GM12878 (cell line): ENCODE measurements at places on chromosomes 3 and 15. TPM values are rescaled to one million over a fixed set of nuclear protein-coding genes. Genes with fewer than 3 reads are reported as not detected.

DNA sequence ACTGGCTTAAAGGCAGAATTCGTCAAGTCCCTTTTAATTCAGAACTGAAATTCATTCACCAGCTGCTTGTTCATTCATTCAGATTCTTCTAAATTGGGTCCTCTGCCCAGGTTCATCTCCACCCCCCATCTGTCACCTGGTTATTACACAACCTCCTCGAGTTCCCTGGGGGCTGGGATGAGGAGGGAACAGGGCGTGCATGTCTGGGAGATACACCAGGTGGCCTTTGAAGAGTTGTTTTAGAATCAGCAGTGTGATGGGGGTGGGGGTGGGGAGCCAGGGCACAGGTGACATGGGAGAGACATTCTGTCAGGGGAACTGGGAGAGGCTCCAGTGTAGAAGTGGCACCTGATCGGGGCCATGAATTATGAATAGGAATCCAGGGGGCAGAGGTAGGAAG is 8.2 kb downstream of the SNX33 start:
- DNase-seq = no peak

DNA sequence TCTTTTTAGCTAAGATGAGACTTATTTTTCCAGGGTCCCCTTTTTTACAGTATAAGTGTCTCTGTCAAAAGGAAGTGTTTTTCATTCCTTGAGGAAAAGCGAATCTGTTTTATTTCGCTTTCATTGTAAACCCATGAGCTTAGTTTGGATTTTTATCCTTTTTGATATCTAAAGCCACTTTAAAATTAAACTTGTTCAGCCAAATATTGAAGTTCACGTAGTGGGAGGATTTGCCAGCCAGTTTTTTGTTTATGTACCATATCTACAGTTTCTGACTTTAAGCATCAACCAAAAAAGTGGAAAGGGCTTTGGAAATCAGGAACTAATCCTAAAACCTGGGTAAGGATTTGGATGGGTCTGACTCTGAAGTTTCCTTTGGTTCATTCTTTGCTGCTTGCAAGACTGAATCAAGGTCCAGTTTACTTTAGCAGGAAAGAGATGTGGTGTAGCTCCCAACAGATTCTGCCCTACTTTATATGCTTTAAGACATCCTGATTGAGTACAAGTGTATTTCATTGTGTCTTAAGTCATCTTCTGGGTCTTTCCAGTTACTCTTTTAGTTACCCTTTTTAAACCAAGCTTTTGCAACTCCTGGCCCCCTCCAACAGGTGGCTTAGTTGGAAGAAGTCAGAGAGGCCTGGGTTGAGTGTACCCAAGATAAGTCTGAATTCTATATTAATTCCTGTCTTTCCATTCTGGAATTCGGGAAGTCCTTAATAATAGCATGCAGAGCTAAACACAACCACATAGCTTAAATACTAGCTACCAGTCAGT is 69.2 kb upstream of the LIMD1 start:
- DNase-seq = no peak

- DNase-seq = no peak
Observed at GRCh38 chr3:48155122-48155521, 33.1 kb downstream of the CDC25A start.

- DNase-seq = no peak
Observed at GRCh38 chr15:50042775-50043174, 76.3 kb downstream of the ATP8B4 start.

DNA sequence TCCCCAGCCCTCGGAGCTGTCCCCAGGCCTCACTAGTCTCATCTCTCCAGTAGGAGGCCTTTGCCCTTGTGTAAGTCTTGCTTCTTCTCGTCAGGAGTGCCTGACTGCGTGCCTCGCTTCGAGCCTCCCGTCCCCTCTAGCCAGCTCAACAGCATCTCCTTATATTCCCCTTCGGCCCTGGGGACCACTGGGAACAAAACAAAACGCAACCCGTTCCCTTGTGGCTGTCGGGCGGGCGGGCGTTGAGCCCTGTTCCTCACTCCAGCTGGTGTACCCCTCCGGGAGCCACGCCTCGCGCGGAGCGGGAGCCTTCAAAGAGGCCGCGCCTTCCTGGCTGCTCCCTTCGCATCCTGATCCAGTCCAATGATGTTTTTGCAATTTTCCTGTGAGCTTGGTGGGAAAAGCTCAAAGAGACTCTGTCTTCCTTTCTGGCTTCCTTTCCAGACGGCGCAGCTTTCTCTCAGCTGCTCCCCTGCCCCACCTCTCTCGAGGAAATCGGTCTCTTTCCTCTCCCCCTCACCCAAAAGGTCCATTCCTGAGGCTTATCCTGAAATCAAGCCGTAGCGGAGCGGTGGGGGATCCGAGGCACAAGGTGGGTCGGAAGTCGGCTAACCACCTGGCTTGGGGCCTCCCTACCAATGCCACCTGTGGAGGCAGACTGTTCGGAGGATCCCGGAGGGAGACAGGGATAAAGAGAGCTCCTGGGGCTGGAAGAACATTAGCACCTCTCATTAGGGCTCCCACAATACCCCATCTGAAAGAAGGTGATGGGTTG is 33.4 kb upstream of the SRP14 start:
- DNase-seq = no peak

DNA sequence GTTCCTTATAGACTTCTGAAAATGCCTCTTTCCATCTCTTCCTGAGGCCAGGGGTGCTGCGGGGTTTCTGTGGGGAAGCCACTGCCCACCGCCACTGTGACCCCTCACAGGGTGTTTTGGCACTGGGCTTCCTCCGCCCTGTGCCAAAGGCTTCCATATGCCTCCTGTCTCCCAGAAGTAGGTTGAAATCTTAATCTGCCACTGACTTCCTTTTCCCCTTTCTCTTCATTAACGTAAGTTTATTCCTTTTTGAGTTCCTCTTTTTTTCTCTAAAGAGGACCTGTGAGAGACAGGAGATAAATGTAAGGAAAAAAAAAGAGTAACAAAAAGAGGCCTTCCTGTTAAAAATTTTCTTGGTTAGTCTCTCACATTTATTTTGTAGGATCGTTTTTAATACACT is 220.5 kb downstream of the CTNNB1 start:
- DNase-seq = no peak

- DNase-seq = no peak
Observed at GRCh38 chr15:67646847-67647246, 104.3 kb downstream of the MAP2K5 start.

DNA sequence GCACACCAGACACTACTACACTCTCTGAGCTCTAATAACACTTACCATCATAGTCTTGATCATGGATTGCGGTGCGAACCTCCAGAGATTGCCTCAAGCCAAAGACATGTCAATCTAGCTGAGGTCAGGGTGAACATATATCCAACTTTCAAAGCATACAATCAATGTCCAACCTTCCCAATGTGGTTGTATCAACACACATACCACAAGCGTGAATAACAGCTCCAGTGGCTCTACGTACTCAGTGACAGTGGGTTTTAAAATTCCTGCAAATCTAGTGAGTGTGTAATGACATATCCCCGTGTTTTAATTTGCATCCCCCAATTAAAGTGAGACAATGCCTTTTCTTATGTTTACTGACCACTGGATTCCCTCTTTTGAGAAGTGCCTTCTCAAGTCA is 29.6 kb downstream of the SFMBT1 start:
- DNase-seq = no peak

GRCh38 chr3:23019596-23020300 is 183.4 kb upstream of the UBE2E2 start:
- no peak for DNase-seq

GRCh38 chr15:65580287-65580686 is 30.6 kb downstream of the INTS14 start:
- no peak for DNase-seq

DNA sequence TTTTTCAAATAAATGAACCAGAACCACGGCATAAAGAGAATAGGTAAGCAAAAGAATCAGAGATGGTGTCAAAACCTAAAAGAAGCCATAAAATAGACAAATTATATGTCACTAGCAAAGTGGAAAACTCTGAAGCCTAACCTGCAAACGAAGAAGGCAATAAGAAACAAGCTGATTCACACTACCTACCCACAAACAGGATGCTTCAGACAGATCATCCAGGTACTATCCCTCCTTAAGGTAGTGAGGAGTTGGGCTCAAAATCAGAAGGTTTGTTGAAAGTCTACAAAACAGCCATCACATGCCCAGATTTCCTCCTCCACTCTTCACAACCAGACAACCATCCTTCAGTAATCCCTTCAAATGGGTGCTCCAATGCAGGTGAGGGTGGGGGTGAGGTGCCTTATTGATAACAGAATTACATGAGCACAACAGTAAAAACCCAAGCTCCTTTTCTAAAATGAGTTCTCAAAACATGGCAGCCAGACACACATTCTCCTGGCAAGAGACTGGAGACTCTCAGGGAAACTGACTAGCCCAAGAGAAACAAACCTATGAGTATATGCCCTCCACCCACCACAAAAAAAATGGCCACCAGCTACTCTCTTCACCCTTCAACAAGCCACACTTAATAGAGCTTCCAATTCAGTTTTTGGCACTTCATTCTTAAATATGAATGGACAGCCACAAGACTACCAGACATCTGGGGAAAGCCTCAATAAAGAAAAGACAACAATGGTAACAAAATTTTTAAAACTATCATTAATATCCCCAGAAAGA is 6.4 kb downstream of the KPNA1 start:
- no peak for DNase-seq

- DNase-seq = no peak
Observed at GRCh38 chr15:67369359-67369998, 114.9 kb downstream of the IQCH start.

GRCh38 chr3:114706591-114707232 is 412.9 kb downstream of the TIGIT start:
- no peak for DNase-seq

GRCh38 chr3:54563501-54564200 is 364.2 kb downstream of the LRTM1 start:
- no peak for DNase-seq

DNA sequence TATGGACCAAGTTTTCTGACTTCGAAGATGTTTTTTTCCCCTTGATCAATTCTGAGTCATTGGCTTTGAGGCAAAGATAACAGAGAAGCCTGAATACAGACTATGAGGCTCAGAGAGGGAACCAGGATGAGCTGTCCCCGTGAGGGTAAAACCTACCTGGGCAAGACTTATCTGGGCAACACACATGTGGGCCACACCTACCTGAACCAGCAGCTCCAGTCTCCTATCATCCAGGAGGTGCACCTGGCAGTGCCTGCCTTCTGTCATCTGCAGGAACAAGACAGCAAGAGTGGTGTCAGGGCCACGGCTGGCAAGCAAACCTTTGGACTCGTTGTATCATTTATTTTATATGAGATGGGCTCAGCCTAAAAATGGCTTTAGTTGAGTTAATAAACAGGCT is 72.6 kb downstream of the FRMD4B start:
- no peak for DNase-seq

DNA sequence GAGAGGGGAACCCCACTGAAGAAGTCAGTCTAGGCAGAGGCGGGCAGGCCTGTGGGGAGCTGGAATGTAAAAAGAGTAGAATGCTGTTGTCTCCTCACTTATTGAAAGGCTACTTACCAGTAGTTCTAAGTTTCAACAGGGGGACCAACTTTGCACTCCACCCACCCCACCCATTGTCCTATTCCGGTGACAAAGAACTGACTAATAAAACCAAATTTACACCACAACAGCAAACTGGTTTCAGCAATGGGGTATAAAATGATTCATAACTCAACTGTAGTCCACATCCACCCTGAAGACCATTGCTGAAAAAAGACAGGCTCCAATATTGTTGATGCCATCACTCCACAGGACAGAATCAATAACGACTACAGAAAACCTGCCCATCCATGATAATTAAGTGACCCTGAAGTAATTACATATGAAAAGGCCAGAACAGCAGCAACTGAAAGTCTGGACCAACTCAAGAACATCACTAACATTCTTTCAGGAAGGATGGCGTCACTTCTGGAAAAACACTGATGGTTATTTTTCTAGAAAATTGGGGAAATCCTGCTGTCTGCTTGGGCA is 80.2 kb downstream of the ABI3BP start:
- no peak for DNase-seq

Gene CCR8
- total RNA-seq = 14.4 and 16.9 TPM in 2 replicates

Gene ZIC1
- not detected in 2 replicates for total RNA-seq

Gene MST1R
- 2.3 and 3.0 TPM in 2 replicates for total RNA-seq

Gene FBXW12
- 0.15 TPM in 1 of 2 replicates, not detected in the other for total RNA-seq

Gene MCF2L2
- 1.6 and 2.2 TPM in 2 replicates for total RNA-seq

Gene KY
- not detected in 2 replicates for total RNA-seq

Gene ALDH1A2
- 0.53 and 0.92 TPM in 2 replicates for total RNA-seq

Gene WNT5A
- total RNA-seq = 1.1 and 1.7 TPM in 2 replicates

Gene ENTPD3
- not detected in 2 replicates for total RNA-seq

Gene DNAJA4
- total RNA-seq = 5.9 and 6.4 TPM in 2 replicates
